ENCODE measurements at places on chromosomes 1 and 21.

GRCh38 chr1:54975356-54976108 lies 4.9 kb upstream of the TMEM61 start:
- DNase-seq: no peak

- no peak for DNase-seq
Measured at GRCh38 chr1:108862017-108862610, 5.2 kb upstream of the AKNAD1 start.

GRCh38 chr1:19780267-19780877 lies 19.3 kb downstream of the TMCO4 start:
- no peak for DNase-seq

DNA sequence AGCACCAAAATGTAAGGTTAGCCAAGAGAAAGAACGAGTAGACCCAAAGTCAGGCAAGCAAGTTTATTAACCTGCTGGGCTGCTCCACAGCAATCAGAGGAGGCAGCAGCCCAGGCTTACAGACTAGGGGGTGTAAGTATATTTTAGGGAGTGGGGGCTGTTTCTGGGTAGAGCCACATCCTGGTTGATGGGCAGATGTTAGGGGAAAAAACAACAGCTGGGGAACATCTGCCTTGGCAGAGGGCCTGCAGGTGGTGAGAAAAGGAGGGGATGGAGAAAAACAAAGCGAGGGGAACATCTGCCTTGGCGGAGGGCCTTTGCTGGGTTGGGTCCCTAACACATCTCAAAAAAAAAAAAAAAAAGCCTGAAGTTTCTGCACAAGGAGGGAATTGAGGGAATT lies 9.7 kb upstream of the ZBTB48 start:
- DNase-seq: no peak

- DNase-seq: no peak
Measured at GRCh38 chr21:27221077-27221476, 254.2 kb upstream of the ADAMTS5 start.

DNA sequence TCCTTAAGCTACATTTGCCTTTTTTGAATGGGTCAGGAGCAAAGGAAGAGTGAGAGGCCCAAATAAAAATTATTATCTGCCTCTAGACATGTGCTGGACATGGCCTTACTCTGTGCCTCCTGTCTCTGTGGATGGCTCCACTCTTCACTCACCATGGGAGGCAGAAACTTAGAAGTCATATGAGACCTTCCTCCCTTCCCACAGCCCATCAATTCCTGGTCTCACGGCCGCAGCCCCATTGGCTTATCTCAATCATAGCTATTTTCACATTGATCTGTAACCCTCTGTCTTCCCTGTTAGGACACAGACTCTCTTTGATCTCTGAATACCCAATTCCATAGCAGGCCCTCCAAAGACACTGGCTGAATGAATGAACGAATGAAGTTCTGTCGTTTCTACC lies 14.2 kb upstream of the ADORA1 start:
- no peak for DNase-seq

GRCh38 chr1:63691701-63692425 lies 82.0 kb upstream of the ROR1 start:
- peak; percentile 83 for DNase-seq

- DNase-seq: no peak
Measured at GRCh38 chr1:30135698-30136097, 587.7 kb downstream of the MATN1 start.

- no peak for DNase-seq
Measured at GRCh38 chr21:33902349-33902748, 13.3 kb downstream of the ATP5PO start.

DNA sequence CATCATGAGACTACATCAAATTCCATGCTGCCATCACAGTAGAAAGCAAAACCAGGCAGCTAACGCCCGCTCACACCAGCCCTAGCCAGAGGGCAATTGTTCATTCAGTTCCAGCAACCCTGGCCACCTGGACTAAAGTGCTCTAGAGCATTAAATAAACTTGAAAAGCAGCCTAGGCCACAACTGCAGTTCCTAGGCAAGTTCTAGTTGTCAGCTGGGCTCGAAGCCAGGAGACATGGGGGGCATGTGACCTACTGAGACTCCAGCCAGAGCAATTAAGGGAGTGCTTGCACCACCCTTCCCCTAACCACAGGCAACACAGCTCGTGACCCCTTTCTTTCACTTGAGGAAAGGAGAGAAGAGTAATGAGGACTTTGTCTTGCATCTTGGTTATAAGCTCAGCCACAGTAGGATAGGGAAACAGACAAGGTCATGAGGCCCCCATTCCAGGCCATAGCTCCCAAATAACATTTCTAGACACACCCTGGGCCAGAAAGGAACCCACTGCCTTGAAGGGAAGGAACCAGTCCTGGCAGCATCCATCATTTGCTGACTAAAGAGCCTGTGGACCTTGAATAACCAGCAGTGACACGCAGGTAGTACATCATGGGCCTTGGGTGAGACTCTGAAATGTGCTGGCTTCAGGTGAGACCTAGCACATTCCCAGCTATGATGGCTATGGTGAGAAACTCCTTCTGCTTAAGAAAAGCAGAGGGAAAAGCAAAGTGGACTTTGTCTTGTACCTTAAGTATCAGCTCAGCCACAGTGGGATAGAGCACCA lies 77.0 kb downstream of the ZZZ3 start:
- DNase-seq: peak; percentile 22

GRCh38 chr1:12075195-12076114 lies 12.4 kb downstream of the TNFRSF8 start:
- DNase-seq: peak; percentile 87

- no peak for DNase-seq
Measured at GRCh38 chr1:107662971-107663370, 302.0 kb downstream of the VAV3 start.

- DNase-seq: no peak
Measured at GRCh38 chr1:81492628-81493027, 308.1 kb upstream of the ADGRL2 start.

DNA sequence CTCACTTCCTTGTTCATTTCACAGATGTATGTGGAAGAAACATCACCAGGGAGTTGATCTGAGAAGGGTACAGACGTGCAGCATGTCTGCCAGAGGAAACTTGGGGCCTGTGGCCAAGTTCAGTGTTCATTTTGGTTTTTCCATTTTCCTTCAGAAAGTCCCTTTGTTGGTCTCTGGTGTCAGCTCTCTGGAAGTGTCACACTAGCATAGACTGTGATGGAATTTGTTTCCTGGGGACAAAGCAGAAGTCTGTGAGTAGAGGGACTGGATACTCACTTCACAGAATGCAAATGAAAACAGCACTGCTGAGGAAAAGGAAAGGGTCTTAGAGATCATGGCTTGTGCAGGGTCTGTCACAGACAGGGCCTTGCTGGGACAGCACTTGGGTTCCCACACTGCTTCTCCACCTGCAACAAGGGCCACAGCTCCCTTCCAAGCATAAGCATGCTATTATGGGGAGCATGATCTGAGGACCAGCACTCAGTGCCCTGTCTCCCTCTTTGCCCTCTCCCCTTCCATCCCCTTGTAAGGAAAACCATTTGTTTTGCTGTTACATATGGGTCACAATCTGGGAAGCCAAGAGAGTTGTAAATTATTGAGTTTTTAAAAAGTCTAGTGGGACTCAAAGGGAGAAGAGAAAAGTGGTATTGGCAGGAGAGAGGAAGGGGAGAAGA lies 31.4 kb upstream of the CD84 start:
- no peak for DNase-seq

GRCh38 chr21:16086936-16087335 lies 357.2 kb downstream of the USP25 start:
- DNase-seq: no peak

- no peak for DNase-seq
Measured at GRCh38 chr1:157141212-157141855, 3.1 kb upstream of the ETV3 start.

DNA sequence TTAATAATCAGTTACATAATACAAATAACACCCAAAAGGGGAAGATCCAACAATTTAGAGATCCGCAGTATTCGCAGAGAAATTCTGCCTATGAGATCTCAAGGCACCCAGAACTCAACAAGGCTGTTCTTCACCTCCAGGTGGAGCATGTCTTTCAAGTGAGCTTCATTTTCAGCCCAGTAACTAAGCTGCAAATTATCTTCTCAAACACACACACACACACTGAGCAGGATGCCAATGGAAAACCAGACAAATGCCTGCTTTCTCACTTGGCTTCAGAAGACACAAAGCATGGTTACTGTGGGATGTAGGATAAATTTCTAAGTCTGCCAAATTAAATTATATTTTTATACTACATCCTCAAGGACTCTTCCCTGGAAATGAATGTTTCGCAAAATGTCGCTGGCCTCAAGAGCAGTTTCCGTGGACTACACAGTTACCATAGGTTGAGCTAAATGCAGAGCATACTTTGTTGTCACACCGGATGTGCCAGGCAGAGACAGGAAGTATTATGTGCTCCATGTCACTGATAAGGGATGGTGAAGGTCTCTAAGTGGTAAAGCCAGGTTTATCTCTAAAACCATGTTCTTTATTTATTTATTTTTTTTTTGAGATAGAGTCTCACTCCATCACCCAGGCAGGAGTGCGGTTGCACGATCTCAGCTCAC lies 30.3 kb downstream of the UBR4 start:
- DNase-seq: no peak

DNA sequence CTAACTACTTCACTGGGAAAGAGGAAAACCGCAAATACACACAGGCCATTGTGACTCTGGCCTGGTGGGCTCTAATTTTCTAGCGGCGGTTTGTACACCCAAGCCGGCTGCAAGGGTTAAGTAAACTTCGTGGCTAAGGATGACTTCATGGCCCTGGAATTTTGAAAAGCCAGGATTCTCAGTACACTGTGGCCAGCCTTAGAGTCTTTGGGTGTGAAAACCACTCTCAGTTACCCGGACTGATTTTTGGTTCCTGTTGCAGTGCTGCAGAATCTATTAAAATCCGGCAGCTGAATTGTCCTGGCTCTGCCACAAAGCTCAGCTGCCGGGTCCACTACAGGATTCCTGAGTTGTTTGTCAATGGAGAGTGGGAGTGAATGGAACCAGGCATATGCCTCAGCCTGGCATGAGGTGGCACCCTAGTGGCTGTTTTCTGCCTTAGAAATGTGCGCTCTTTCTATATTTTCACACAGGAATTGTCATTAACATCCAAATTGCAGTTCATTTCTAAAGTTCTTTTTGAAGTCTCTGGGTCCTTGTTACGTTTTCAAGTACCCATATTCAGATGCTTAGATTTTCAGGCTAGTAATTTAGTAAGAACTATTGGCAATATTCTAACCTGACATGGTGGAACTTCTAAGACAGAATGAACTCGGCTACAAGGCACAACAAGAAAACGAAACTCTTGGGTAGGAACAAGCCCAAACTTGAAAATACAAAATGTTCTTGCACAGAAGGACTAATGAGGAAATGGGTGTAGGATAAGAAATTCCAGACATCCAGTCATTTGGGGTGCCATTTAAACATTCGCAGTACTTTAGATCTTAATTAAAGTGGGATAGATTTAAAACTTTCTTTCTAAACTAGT lies 255.9 kb downstream of the NFIA start:
- peak; percentile 78 for DNase-seq

- no peak for DNase-seq
Measured at GRCh38 chr1:203379825-203380224, 28.9 kb upstream of the FMOD start.

DNA sequence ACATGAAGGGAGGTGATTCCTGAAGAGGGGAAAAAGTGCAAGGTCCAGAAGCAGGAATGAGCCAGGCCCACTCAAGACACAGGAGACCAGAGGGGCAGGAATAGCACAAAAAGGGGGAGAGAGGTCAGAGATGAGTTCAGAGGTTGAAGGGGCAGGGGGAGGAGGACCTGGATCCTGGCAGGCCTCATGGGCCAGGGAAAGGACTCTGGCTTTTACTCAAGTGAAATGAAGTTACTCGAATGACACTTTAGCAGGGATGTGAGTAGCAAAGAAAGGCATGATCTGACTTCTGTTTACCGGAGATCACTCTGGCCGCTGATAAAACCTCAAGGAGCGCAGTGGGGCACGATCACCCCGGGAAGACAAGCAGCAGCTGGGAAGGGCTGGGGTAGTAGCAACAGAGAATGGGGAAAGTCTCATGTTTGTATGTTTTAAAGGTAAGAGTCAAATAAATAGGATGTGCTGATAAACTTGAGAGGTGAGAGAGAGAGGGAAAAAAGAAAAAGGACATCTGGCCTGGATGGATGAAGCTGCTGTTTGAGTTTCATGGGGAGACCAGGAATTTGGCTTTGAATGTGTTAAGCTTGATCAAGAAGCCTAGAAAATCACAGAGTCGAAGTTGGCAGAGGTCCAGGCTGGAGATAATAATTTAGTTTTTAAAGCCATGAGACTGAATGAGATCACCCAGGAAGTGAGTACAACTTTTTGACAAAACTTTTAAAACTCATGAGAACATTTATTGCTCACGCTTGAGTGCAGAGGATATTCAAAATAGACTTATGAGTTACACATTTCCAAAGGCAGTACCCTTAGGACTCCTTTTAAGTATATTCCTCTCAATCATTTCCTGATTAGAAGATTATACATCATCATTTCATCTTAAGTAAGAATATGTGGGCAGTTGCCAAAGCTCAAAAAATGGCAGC lies 156.0 kb downstream of the RERE start:
- peak; percentile 81 for DNase-seq

DNA sequence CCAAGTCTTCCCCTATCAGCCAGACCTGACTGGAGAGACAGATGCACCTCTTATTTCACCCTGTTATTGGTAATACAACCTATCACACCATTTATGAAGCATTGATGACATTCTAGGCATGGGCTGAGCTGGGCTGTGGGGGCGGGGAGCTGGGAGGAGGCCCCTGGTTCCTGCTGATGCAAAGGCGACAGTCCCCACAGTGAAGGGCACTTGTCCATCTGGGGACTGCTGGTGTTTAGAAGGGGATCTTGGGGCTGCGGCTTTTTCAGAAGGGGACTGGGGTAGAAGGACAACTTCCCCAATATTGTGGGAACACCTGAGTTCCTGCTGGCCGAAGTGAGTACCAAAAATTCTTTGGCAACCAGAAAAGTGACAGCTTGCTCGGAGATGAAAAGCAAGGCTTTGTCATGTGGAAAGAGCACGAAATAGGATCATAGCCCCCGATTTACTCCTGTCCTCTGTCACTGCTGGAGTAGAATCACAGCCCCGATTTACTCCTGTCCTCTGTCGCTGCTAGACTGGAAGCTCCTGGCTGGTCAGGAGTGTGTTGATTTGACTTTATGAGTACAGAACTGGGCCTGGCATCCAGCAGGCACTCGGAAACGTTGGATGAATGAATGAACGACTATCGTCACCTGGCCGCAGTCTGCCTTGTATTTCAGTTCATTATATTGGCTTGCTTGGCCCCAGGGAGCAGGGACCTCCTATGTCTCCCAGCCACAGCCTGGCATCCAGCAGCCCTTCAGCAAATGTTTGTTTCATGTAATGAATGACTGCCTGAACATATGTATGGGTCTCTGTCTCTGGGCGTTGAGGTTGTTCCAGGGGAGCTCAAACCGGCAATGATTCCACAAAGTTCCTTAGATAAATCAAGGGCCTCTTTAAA lies 16.5 kb upstream of the ETV3L start:
- DNase-seq: no peak

All from HFF-Myc (cell line).